ENCODE measurements at places on chromosomes 12 and 14.

DNA sequence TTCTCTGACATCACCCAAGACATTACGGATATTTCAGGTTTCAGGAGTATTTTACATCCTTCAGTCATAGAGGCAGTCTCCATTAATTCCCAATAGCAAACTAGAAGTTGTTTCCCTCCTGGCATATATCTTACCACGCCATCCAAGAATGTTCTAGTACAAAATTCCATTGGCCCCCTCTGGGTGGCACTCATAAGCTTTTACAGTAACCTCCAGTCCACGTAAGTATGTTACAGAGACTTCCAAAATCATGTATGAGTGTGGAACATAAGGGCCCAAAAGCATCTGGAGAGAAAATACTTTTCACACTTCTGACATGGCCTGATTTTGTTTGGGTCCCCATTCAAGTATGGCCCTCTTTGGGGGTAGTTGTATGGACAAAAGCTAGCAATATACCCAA is 58.1 kb upstream of the DHRS4 start:
- DNase-seq = no peak

DNA sequence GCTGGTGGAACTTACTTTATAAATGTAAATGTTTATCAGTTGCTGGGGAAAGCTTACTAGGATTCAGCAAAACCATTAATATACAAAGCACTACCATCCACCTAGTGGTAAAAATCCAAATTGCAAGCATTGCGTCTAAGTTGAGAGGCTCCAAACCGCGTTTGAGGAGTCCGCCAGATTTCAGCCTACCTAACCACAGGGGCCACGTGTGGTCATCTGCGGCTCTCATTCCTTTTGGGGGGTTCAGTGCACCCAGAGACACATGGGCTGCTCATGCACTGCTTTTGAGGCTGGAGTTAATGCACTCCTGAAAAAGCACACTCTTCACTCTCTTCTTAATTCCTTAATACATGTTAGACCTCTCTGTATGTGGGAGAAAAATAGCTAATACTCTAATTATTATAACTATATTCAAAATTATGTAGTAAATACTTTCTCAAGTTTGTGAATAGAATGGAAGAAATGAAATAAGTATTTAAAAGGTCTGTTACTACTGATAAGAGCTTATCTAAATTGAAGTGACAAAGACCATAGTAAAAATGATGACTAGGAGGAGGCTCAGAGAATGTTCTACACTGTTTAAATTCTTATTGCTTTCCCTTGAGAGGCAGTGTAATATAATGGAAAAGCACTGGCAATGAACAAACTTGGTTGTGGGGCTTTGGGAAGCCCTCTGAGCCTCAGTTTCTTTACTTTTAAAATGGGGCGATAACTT is 41.4 kb upstream of the MANSC4 start:
- no peak for DNase-seq

- DNase-seq = no peak
These were observed 113.3 kb downstream of the ANO6 start for GRCh38 chr12:45329238-45329637.

- no peak for DNase-seq
These were observed at the start of gene NKX2-8 for GRCh38 chr14:36582011-36582873. TSS of gene NKX2-8 (minus strand) at chr14:36582614. CDS start at chr14:36582389, 225 bp downstream.

DNA sequence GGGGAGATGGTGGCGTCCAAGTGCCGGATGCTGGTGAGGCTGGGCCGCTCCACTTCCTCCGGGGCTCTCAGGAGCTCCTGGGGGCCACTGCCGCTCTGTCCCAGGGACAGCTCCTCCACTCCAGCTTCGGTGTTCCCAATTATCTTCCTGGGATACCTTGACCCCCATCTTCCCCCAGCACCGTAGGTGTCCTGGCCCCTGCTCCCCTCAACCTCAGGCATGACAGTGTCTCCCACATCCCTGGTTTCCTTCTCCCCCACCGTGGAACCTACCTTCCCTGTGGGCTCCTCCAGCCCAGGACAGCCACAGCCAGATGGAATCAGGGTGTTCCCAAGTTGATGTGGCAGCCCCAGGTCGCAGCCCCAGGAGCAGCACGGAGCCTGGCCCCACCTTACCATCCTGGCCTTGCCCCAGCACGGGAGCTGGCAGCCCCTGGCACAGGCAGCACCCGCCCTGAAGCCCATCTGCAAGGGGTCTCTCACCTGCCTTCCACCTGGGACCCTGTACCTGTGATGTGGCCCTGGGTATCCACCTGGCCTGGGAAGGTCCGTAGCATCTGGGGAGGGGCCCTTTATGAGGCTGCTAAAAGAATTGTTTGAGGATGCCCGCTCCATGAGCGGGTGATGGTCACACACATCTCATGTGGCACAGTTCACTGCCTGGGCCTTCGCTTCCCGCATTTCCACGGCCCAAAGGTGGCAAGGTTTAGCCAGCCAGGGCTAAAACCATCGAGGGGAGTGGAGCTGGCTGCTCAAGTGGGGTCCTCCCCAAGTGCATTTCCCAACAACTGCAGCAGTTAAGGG is 4.1 kb downstream of the TMEM121 start:
- no peak for DNase-seq
